CMK (cell line): ENCODE measurements at places on chromosomes 12 and 14.
A peak's percentile ranks its signal among the peaks of the same experiment; 100 is the strongest.

GRCh38 chr14:31449971-31450610 is 7.2 kb downstream of the DTD2 start:
- no peak for DNase-seq

- DNase-seq = no peak
Observed at GRCh38 chr14:22563987-22564386, 25.0 kb downstream of the DAD1 start.

DNA sequence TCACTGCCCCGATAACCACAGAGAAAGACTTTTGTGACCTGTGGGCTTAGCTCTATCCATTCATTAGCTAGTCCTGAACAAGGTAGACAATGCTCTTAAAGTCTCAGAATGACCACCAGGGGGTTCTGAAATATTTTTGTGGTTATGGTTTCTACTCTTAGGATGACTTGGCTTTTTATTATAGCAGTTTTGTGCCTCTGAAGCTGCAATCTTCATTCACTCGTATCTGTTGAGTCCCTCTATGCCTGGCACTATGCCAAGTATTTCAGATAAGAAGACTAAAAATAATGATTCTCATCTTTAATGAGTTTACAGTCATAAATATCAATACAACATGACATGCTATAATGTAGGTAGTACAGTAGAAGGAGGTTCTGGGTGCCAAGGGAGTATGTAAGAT is 130.8 kb upstream of the TRHDE start:
- peak; percentile 17 for DNase-seq

DNA sequence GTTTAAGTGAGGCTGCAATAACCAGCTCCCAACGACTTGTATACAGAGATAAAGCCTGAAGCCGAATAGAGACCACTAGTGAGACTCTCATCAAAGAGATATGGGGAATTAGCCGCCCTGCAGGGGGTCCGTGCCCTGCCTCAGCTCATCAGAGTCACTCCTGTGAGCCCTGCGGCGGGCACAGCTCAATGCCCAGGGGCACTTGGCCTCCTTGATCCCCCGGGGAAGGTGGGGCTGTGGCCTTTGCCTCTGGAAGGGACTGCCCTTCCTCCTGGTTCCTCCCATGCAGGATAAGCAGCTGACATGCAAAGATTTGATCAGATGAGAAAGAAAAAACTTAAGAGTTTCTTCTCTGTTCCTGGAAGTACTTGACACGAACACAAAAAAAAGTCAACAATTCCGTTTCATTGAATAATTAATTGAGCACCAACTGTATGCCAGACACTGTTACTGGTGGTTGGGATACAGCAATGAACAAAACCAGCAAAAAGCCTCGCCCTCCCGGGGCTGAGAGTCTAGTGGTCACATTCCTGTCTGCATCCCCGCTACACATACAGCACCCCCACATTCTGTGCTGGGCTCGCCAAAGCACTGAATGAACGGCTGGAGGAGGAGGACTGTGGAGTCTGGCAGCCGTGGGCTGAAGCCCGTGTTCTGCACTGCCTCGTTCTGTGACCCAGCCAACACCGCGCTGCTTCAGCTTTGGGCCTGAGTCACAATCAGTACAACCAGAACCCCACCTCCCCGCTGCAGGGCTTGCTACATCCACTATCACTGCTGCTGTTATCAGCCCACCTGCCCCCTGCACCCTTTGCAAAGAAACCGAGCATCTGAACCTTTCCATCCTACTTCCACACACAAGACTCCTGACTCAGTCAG is 10.3 kb downstream of the TTC7B start:
- no peak for DNase-seq

GRCh38 chr12:2443776-2444175 is 351.0 kb upstream of the FKBP4 start:
- DNase-seq = no peak

GRCh38 chr12:5390174-5390799 is 41.6 kb upstream of the NTF3 start:
- DNase-seq = no peak

- DNase-seq = no peak
Observed at GRCh38 chr14:86501611-86502010, 971.7 kb downstream of the FLRT2 start.
